ENCODE measurements at places on chromosomes 6 and 20.

GRCh38 chr6:36076178-36077063 is 48.8 kb downstream of the MAPK14 start:
- no peak for DNase-seq

DNA sequence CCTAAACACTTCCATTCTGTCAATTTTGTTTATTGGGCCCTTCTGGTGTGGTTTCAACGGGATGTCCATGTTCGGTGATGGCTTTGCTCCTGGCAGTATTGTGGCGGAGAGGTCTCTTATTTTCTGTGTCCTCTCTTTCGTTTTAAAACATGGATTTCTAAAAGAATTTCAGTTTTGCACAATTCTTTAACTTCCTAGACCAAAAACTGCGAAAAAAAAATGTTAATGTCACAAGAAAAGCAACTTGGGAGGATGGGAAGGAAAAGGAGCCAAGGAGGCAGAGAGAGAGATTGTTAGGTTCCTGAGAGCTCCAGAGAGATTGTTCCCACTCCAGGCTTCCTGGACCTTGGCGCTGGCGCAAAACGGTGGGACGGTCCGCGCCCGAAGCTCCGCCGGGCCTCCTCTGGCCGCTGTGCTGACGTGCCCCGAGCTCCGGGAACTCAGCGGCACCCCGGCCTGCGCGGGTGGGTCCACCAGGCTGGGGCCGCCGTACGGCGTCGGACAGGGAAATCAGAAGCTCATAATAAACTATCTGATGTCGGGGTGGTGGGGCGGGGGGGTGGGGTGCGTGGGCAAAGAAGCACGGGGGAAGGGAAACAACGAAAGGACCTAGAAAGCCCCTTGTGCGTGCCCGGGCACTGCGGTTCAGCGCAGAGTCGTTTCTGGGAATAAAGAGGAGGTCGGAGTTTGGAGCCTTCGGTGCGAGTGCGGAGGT is 951 bp upstream of the OLIG3 start:
- DNase-seq = no peak

DNA sequence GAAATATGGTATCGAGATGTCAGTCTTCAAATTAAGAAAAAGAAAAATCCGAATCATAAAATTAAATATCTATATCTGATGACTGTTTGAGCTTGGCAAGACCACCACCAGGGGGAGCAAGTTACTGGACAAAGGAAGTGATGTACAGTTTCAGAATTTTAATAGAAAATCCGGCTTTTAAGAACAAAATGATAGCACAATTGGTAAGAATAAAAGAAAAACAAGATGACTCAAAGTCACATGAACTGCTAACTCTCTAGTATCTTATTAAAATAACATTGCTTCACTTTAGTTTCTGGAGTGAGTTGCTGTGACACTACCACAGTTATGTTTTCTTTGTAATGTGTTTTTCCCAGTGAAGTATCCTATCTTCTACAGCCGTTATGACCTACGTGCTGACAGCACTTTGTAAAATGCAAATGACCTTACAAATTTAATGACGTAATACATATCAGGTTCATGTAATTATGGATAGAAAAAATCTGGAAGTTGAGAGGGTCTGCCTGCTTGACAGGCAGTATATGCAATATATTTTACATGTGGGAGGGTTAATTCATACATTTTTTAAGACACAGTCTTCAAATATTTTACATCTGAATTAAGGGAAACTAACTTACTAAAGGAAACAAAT is 405.3 kb upstream of the HS3ST5 start:
- peak; percentile 78 for DNase-seq

GRCh38 chr6:47152666-47153403 is 110.7 kb upstream of the ADGRF1 start:
- DNase-seq = no peak

GRCh38 chr20:24914388-24915241 is 34.5 kb upstream of the CST7 start:
- DNase-seq = no peak

- DNase-seq = no peak
Measured at GRCh38 chr20:20022498-20022897, 5.3 kb downstream of the NAA20 start.

- no peak for DNase-seq
Measured at GRCh38 chr6:101666256-101666655, 272.7 kb downstream of the GRIK2 start.

GRCh38 chr6:134733801-134734200 is 216.1 kb downstream of the ALDH8A1 start:
- no peak for DNase-seq

- DNase-seq = no peak
Measured at GRCh38 chr6:111725446-111726112, 119.9 kb upstream of the TRAF3IP2 start.

DNA sequence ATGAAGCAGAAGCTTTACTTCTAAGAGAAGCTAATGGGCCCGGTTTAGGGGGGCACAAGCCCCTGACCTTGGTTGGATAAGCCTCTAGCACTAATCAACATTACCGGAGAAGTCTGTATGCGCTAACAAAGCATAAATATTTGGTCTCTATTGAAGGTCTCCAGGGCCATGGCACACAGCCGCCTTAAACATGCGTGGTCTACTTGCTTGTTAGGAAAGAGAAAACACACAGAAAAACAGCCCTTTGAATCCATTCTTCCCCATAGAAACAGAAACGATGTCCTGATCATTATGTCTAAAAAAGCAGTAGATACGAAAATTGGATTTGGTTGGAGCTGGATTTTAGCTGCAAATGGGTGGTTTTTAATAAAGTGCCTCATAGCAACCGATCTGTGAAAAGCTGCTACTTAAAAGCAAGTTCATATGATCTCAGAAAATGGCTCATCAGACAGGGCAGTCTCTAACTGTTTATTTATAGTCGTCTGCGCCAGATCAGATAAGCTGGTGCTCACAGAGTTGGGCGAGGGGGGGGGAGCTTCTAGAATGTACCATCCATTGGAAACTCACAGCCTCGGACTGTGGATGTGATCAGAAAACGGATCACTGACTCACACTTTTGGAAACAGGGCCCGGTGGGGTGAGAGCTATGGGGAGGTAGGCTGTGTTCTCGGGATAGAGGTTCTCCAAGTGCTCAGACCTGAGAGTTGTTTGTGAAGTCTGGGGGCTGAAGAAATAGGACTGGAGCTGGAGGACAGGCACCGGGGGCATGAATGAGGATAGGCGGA is 35.3 kb upstream of the APCDD1L start:
- no peak for DNase-seq

GRCh38 chr6:165167311-165167710 is 142.1 kb downstream of the C6orf118 start:
- DNase-seq = no peak

DNA sequence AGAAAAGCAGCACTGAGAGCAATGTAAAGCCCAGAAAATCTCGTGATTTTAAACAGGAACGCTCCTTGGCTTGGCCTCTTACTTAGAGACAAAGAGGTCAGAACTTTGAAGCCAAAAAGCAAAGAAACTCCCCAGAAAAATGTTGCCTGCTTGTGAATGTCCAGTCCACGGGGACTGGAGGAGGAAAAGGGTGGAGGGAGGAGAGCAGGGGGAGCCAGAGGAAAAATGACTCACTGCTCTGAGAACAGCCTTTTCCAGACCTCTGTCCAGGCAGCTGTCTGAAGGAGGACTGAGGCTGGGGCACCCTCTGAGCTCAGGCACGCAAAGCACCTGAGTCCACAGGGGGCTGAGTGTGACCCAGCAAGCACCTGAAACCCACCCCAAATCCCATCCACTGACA is 64.7 kb downstream of the TRAM2 start:
- DNase-seq = no peak

DNA sequence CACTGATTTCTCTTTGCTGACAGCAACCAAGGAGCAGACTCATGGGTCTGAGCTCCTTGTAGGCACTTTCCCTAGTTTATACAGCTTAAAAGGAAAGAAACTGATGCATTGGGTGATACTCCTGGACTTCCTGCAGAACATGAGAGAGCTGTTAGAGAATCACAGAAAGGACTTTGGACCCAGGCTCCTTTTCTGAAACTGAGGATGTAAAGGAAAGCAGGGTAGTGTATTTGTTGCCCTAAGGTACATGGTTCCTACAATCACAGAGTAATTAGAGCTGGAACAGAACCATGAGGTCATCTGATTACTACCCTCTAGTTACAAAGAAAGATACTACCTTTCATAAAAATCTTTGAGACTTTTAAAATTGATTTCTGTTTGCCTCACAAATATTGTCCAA is 477.1 kb upstream of the SPTLC3 start:
- no peak for DNase-seq

DNA sequence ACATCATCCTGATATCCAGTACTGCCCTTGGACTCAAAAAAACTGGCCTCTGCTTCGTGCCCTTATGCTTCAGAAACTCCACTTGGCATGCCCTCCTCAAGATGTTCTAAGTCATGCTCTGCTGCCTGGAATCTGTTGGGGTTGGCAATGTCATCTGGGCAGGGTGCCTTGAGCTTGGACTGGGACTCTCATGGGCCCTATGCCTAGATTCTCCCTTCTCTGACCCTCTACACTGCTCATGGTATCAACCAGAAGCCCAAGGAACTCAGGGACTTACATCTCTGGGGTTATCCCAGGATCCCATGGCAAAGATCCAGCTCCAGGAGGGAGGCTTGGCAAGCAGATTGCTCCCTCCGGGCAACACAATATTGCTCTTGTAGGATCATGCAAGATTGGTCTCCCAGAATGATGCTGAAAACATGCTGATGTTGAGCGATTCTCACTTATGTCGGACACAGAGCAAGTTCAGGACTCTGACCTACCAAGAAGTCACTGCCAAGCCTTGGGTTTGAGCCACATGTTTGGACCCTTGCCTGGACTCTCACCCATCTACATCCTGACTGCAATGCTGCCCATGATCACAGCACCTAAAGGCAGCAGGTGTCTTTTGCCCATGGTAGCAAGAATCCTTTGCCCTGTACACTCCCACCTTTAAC is 88.8 kb downstream of the ADAT2 start:
- DNase-seq = no peak

GRCh38 chr20:16664020-16664419 is 65.8 kb upstream of the SNRPB2 start:
- DNase-seq = no peak

DNA sequence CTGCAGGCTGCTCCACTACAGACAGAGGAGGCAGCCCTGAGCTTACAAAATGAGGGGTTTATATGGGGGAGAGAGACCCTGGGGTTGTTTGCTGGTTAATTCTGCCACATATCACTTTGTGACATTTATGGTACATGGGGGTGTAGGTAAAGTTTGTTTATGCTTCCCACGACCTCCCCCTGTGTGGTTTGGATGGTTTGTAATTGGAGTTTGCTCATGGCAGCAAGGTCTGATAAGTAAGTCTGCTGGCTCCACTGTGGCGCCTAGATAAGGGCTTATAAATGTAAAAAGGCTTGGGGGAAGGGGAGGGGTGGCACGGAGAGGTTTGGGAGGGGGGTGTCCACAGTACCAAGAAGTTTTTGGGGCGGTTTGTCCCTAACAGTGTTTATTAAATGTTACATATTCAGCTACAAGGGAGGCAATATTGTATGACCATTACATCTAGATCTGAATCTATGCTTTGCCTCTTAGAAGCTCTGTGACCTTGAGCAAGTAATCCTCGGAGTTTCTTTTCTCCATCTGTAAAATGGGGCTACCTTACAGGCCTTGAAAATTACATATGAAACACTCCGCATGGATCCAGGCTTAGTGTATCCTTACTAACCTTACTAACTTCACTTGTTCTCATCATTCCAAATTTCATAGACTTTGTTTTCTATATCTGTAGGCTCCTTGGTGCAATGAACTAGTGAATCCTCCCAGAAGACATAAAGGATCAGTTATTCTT is 204.8 kb upstream of the NOX3 start:
- no peak for DNase-seq

DNA sequence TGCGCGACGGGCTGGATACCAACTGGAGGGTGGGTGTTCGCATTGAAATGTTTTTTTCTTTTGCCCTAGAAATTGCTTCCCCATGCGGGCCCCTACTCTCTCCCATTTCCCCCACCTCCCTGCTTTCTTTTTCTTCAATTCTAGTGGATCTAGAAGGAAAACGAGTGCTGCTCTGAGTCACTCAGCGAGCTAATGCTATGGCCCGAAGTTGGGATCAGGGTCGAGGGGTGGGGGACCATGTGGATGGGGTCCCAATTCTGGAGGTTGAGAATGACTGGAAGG is 71.5 kb downstream of the SOX4 start:
- DNase-seq = no peak

DNA sequence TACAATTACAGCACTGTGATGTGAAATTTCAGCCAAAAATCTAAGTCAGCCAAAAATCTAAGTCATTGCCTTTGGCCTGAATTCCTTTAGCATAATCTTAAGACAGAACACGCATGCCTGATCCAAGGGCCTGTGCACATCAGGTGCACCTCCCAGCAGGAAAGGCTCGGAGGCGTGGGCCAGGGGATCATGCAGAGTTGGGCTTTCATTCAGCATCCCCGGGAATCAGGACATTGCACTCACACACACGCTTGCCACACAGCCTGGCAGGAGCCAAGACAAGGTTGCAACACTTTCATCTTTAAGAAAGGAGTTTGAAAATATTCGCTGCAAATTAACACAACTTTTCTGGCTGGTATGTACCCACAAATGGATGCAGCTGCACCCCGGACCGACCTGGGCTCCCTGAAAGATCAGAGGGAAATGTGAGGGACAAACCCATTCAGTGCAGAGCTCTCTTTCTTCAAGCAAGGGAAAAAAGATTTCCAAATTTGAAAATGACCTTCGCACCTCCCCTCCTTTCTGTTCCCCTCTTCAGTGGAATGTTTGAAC is 48.8 kb downstream of the ERMARD start:
- DNase-seq = no peak

DNA sequence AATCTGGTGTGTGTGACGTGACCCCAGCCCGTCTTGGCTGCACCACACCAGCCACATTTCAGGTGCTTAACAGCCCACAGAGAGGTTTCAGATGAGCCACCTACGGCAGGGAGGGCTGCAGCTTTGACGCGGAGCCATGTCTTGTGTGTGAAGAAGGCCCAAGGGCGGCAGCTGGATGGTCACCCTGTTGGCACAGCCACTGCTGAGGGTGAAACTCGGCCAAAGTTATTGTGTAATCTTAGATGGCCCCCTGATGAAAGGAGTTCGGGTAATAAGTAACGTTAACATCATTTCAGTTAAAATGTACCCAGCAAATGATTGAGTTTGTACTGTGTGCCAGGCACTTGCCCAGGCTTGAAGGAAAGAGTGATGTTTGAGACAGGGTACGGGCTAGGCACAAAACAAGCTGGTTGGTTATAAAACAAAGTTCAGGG is 97.2 kb downstream of the SSR1 start:
- DNase-seq = no peak

GRCh38 chr6:45350186-45350710 is 22.1 kb downstream of the RUNX2 start:
- DNase-seq = no peak

GRCh38 chr6:113530769-113531168 is 326.4 kb upstream of the MARCKS start:
- no peak for DNase-seq

GRCh38 chr6:39377539-39377950 is 55.0 kb upstream of the KCNK16 start:
- DNase-seq = peak; percentile 54

- peak; percentile 86 for DNase-seq
Measured at GRCh38 chr6:44265007-44265721, at the start of gene NFKBIE. Gene NFKBIE (minus strand): TSS chr6:44265551. CDS start chr6:44265346, 205 bp downstream.

All from Karpas-422 (cell line).